ENCODE measurements at places on chromosomes 13 and 19. TPM values are rescaled to one million over a fixed set of nuclear protein-coding genes. Genes with fewer than 3 reads are reported as not detected.

Gene KCTD15
- 69.7 TPM for total RNA-seq

Gene LILRA2
- under 0.01 TPM for total RNA-seq

Gene RAB20
- total RNA-seq = 2.0 TPM

Gene PSG1
- total RNA-seq = not detected

Data from frontal cortex (tissue), 4 donors.